Amygdala (tissue), 56 donors: ENCODE measurements at places on chromosomes 3 and 15.

GRCh38 chr3:47731061-47731460 is 50.6 kb downstream of the SMARCC1 start:
- DNase-seq: no peak

DNA sequence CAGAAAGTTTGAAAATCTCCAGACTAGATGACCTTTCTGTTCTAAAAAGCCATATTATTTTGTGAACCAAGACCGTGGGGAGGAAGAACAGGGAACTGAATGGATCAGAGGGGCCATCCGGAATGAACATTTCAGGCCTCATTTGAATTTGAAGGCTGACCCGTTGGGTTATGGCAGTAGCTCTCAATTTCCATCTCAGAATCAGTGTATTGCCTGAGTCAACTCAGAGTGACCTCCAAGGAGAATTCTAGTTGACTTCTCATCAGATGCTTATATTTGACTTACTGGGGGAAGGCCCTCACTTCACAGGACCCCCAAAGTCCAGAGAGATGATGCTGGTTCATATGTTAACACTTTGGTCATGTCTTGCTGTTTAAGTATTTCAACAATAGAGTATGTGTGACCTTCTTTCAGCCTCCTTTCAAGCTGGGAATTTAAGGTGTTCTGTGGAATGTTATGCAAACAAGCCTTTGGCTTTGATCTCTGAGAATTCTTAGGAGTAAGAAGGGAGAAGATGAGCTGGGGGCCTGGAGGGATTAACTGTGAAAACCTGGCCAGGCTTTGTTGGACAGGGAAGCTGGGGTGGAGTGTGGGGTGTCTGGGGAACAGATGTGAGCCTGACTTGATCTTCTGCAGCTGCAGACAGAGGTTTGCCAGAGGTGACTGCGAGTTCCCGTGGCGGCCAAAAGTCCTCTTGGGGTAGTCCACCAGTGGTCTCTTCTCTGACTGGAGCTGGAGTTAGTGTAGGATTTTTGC is 111.2 kb upstream of the RGMA start:
- no peak for DNase-seq

GRCh38 chr15:34794590-34795206 is 651 bp downstream of the ACTC1 start:
- no peak for DNase-seq

DNA sequence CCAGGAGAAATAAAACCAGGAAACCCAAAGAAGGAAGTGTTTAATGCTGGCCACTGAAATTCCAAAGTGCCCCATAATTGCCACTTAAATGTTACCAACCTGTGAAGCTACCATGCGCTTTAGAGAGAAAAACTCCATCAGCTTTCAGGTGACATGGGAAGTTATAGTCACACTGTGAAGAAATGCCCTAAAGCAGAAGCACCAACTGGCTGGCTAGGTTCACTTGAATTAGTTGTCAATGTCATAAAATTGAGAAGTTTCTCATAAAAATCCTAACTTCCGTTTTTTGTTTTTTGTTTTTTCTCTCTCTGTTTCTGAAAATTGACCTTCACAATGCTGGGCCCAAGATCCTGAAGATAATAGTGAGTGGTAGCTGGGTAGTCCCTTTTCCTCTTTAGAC is 167.9 kb upstream of the CTNNB1 start:
- no peak for DNase-seq

DNA sequence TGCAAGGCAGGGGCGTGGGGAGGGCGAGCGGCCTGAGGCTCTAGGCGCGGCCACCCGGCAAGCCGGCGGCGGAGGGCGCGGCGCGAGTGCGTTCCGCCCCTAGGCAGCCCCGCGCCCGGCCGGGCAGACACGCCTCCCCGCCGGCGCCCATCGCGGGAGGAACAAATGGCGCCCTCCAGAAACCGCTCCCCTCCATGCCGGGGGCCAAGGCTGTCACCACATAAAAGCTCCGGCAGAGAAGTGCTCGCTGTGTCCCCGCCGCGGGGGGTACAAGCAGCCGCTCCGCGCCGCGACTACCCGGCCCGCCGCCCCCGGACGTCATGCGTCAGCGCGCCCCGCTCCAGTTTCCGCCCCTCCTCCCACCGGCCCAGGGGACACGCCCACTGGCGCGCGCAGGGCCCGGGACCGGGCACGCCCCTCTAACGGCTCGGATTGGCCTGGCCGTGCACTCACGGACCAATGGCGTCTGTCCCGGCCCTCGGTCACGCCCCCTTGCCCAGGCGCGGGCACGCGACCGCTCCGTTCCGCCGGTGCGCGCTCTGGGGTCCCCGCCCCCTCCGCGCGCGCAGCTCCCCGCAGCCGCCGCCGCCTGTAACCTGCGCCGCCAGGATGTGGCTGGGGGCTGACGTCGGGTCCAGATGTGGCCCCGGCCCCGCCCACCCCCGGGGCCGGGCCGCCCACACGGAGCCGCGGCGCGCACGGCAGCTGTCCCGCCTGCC is at the start of gene KLF13:
KLF13 (plus strand) TSS at position 680 of the 719 bp plus-strand sequence. CDS start 378 bp downstream, outside the sequence.
- DNase-seq: peak; percentile 92

DNA sequence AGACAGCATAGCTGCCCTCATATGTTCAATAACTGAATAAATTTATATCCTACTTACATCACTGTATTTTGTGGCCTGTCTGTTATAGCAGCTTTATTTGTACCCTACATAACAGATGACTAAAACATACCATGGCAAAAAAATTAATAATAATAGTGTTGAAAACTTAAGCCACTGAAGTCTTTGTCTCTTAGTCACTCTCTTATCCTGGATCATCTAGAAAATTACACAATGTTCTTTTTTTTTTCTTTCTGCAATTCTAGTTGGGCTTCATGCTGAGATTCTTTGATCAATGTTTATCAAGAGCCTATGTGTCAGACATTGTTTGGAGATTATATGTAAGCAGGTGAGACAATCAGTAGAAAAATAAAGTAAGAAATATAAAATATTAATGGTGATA is 519.3 kb upstream of the ARPP21 start:
- no peak for DNase-seq

- no peak for DNase-seq
Measured at GRCh38 chr3:32106929-32107362, 526 bp downstream of the GPD1L start.

GRCh38 chr3:165439765-165440164 is 243.6 kb upstream of the SLITRK3 start:
- no peak for DNase-seq
